ENCODE measurements at places on chromosomes 11 and 22.

- DNase-seq: no peak
Observed at GRCh38 chr22:31350410-31350863, 4.3 kb upstream of the PATZ1 start.

- DNase-seq: no peak
Observed at GRCh38 chr11:68216171-68216938, 3.3 kb upstream of the KMT5B start.

DNA sequence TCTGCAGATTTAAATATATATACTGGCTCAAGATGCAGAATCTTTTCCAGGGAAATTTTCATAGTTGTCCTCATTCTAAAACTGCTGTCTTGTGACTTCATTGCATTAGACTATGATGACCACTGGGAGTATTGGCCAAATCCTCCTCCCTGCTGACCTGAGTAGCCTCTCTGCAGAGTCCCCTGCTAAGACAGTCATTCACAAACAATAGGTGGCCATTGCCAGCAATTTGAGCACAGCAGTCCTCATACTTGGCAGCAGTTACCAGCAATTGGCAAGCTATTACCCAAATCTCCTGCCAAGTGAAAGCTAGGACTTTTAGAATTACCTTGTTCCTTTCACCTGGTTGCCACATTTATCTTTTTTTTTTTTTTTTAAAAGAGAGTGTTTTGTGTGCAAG, 325.8 kb downstream of the FAT3 start:
- no peak for DNase-seq

GRCh38 chr11:76234416-76235232, 28.3 kb upstream of the WNT11 start:
- DNase-seq: no peak

DNA sequence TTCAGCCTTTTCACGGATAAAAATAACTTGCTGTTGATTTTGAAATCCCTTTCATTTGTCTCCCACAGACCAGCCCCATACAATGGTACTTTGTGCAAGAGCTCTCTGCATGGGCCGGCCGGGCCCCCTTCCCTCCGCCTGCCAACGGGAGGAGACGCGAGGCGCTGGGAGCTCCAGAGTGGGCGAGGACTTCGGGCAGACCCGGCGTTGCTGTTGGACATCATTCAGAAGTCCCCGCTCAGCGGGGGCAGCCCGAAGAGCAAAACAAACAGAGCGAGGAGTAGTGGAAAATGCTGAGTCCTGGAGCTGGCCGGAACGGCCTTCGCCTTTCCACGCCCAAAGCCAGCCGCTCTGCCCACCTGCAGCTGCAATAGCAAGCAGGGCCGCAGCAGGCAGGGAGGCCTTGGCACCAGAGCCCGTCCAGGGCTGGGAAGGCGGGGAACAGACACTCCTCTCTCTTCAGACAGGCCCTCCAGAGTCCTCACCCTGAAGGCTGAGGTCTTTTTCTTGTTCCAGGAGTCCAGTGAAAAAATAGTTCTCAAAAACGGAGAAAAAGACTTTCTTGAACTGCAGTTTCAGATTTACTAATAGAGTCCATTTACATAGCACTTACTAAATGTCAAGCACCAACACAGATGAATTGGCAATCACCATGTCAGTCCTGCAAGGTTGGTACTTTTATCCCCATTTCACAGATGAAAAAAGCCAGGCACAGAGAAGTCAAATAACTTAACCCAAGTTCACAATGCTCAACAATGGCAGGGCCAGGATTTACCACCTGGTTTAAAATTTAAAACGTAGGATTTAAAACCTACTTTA, 135.5 kb downstream of the ETS1 start:
- no peak for DNase-seq
